ENCODE measurements at places on chromosomes 13 and 19.
A peak's percentile ranks its signal among the peaks of the same experiment; 100 is the strongest.

- no peak for DNase-seq
These were observed 19.0 kb downstream of the NFIX start for GRCh38 chr19:13014101-13014920.

DNA sequence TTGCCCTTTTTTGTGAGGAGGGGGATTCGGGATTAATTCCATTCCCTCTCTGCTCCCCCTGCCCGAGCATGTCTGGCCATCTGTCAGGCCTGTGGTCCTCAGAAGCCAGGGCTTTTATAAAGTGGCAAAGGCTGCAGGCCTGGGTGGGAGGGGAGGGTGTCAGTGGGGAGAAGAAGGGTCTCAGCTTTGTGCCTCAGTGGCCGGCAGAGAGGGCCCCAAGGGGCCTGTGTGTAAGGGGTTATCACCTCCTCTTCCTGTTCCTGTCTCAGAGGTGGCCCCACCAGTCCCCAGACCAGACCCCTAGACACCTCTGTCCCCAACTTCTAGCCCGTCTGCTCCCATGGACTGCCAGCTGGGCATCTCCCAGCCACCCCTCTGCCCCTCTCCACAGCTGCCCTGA is 3.4 kb upstream of the NUMBL start:
- DNase-seq = no peak

DNA sequence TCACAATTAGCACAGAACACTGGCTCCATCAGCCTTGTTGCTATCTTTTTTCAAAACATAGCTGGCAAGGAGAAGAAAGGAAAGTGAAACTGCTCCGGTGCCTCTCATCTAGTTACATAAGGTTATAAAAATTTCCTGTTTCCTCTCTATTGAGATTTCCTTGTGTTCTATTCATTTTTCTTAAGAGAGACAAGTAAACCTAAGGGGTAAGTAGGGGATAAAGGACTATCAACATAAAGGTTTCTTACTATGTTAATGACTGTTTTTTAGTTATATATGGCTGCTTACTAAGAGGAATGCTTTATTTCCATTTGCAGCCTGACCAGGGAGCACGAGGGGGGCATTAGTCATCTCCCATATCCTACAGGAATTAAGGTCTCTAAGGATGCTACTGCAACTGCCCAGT is 73.2 kb upstream of the MLNR start:
- no peak for DNase-seq

GRCh38 chr13:30966101-30966500 is 33.6 kb downstream of the TEX26 start:
- DNase-seq = no peak

- peak; percentile 76 for DNase-seq
These were observed at the start of gene TICAM1 for GRCh38 chr19:4831304-4831978. Gene TICAM1 (minus strand): TSS chr19:4831712. CDS start chr19:4818377, 13,335 bp downstream.

DNA sequence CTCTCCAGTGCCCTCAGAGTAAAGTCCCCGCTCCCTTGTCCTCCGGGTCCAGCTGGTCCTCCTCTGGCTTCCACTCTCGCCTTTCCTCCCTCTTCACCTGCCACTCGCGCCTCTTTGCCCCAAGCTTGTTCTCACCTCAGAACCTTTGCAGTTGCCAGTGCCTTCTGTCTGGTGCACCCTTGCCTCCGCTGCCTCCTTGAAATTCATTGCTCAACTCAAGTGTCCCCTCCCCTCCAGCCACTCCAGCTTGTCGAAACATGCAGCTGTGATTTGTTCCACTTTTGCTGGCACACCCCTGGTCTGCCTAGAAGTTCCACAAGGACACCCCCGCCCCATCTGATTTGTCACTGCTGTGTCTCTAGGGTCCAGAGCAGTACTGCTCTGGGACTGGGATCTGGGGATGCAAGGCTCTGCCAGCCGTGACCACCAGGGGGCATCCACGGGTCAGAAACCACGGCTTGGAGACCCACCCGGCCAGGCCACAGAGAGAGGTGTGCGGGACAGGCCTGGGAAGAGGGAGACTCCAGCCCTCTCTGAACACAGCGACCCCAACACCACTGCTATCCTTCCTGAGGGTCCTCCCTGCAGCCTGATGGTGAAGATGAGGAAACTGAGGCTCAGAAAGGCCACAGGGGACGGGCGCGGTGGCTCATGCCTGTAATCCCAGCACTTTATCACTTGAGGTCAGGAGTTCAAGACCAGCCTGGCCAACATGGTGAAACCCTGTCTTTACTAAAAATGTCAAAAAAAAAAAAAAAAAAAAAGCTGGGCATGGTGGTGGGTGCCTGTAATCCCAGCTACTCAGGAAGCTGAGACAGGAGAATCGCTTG is 49.9 kb downstream of the AP1M1 start:
- DNase-seq = peak; percentile 88

- DNase-seq = peak; percentile 34
These were observed 4.3 kb upstream of the ACP5 start for GRCh38 chr19:11581740-11582139.

DNA sequence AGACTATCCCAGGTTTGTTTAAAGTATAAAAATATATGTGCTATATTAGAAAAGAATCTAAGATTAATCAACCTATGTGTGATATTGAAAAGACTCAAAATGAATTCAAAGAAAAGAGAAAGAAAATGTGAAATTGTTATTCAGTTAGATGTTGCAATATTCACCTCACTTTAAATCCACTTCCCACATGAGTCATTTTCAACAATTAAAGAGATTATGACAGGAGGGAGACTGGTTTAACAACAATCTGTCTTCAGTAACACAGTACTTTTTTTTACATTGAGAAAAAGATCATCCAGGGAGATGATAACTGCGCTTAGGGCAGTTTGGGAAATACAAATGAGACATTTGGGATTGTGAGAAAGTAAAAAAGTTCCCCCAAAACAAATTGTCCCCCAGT is 1246.2 kb downstream of the SLITRK1 start:
- DNase-seq = no peak

GRCh38 chr13:95474992-95475391 is 77.5 kb upstream of the CLDN10 start:
- no peak for DNase-seq

- no peak for DNase-seq
These were observed 4.2 kb downstream of the DMPK start for GRCh38 chr19:45778010-45778661.

GRCh38 chr19:39352381-39353255 is 10.4 kb downstream of the SAMD4B start:
- no peak for DNase-seq

- DNase-seq = no peak
These were observed 155.7 kb downstream of the ENOX1 start for GRCh38 chr13:43631106-43631505.

GRCh38 chr13:98783856-98784478 is 31.5 kb upstream of the SLC15A1 start:
- no peak for DNase-seq

GRCh38 chr13:36421447-36421846 is 10.8 kb upstream of the CCNA1 start:
- DNase-seq = no peak

DNA sequence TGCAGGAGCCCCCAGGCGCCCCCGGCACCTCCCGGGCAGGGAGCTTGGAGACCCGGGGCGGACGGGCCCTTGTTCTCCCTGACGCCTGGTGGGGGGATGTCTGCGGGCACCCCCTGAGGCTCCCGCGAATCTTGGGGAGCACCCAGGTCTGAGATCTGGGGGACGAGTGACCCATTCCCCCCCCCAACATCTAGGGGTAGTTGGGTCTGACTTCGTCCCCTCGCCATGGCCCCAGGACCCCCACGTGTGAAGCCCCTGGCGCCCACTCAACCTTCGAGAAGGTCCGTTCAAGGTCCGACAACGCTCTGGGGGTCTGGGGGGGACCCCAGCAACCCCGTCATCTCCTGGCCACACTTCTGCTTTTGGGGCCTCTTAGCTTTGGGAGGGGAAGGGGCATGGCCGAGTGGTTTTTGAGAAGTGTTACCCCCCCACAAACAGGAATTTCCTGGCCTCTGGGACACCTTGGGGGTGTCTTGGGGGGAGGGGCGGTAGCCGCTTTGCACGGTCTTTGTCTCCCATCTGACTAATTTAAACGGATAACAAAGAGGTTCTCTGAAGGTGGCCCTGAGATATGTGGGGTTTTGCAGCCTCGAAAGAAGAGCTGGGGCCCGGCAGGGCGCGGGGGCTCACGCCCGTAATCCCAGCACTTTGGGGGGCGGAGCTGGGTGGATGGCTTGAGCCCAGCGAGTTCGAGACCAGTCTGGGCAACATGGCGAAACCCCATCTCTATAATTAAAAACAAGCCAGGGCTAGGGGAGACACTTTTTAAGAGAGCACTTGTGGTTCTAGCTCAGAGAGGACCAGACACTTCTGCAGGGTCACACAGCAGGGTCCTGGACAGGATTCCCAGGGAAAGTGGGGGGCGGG is 608 bp downstream of the CNN2 start:
- DNase-seq = no peak

DNA sequence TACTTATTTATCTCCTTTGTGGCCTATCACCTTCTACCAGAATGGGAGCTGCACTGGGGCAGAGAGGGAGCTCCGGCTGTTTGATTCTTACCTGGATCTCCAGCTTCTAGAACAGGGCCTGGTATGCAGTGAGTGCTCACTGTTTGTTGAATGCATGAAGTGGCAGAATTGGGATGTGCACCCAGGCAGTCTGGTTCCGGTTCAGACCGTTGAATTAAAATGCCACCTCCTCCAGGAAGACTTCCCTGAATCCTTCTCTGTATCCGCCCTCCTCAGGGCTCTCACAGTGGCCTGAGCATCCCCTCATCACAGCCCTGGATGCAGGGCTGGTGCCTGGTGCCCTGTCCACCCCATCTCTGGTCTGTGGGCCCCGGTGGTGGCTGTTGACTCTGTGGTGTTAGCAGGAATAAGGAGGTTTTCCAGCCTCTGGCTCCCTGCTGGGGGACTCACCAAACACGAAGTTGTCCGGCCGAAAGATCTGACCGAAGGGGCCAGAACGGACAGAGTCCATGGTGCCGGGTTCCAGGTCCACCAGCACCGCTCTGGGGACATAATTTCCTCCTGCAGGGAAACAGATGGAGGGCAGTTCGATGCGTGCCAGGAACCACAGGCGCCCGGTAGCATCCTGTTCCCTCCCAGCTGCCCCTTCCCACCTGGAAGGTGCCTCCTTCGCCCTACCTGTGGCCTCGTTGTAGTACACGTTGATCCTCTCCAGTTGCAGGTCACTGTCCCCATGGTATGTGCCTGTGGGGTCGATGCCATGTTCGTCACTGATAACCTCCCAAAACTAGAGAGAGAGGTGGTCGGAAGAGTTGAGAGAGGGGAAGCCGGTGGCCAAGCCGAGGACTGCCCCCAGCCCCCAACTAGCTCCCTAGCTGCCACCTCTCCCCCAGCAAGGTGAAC is 1.0 kb downstream of the TUBB4A start:
- no peak for DNase-seq

GRCh38 chr13:102877303-102877702 is 31.5 kb downstream of the ERCC5 start:
- DNase-seq = no peak

DNA sequence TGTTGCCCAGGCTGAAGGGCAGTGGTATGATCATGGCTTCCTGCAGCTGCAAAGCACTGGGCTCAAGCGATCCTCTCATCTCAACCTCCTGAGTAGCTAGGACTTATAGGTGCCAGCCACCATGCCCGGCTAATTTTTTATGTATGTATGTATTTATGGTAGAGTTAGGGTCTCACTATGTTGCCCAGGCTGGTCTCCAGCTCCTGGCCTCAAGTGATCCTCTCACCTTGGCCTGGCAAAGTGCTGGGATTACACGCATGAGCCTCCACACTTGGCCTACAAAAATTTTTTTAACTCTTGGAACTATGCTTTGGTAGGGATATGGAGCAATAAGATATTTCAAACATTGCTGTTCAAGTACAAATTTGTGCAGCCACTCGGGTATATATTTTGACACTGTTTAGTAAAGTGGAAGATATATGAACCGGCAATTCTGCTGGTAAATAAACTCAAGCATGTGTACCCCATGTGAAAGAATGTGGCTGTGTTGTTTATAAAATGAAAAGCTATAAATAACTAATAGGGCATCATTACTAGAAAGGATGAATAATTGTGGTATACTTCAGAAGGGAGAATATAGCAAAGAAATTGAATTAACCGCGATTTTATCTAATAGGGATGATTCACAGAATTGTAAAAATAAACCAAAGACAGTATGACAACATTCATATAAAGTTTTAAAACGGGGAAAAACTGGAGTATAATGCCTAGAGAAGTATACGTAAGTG is 1.1 kb downstream of the ZNF566 start:
- DNase-seq = no peak

- no peak for DNase-seq
These were observed 922 bp downstream of the EBPL start for GRCh38 chr13:49690133-49690994.

- DNase-seq = no peak
These were observed 83.8 kb upstream of the WASF3 start for GRCh38 chr13:26473571-26474230.

Measured in activated CD4-positive, alpha-beta T cell treated with anti-CD3 and anti-CD28 coated beads for 24 hours (primary cell).